PC-9 (cell line): ENCODE measurements at places on chromosomes 3 and 15.
A peak's percentile ranks its signal among the peaks of the same experiment; 100 is the strongest.

DNA sequence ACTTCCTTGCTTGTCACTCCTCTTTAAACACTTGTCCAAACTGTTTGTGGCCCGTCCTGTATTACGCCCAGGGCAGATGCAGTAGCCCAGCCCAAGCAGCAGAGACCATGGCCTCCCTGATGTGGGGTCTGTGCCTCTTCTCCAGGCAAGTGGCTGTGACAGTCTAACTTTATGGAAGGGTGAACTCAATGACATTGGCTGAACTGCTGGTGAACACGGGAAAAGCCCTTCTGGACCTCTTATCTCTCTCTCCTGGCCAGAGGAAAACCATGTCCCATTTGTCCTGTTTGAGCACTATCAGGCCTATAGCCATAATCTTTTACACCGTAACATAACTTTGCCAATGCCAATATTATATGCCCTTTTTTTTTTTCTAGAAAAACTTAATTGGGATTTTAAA, 67.6 kb downstream of the SMAD3 start:
- DNase-seq: no peak

GRCh38 chr3:59717679-59718205, 667.9 kb upstream of the CFAP20DC start:
- no peak for DNase-seq

GRCh38 chr3:103218146-103218545, 783.3 kb downstream of the ZPLD1 start:
- no peak for DNase-seq

DNA sequence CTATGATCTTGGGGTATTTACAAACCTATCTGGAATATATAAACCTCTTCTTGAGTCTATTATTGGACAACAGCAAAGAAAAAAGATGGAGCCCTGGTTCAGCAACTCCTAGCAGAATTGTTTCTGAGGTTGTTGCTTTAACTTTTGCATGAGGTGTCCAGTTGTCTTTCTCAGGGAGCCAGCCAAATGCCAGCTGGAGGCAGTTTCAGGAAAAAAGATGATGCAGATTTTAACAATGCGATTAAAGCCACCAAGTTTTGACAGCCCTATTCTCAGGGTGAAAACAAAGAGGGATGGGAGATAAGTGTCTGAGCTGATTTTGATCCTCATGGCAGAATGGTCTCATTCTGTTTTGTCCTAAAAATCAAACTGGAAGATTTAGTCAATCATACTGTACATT, 181.6 kb upstream of the RASGRP1 start:
- no peak for DNase-seq

GRCh38 chr3:106232956-106233355, 364.1 kb upstream of the CBLB start:
- no peak for DNase-seq

DNA sequence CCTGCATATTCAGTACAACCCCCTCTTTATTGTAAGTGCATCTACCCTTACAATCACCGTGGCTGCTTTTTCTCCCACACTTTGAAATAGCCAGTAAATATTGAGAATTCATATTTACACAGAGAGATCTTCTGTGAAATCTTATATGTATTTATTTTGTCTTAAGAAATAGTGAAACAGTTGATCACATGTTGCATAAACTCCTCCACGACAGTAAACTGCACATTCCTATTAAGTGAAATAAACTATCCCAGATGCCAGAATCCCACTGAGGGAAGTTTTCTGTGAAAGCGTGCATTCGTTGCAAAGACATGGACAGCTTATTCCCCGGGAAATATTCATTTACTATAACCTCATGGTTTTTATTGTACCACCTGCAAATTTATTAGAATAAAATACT, 796.0 kb downstream of the ROBO2 start:
- DNase-seq: no peak

DNA sequence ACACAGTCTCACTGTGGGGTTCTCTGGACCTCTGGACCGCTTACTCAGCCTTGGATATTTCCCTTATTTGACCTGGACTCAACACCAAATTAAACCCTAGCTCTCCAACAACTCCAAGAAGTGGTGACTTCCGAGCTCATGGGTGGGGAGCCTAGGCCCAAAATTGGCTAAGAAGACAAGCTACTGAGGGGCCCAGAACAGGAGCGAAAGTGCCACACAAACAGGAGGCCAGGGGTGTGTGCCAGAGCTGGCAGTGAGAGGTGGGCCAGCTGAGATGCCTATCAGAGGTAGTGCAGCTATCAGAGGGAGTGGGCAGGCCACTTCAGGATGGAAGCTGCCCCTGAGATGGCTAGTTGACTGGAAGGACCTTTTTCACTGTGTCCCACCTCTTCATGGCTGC, 151.1 kb upstream of the PRR20G start:
- DNase-seq: no peak

GRCh38 chr3:142502187-142502985, 54.5 kb upstream of the XRN1 start:
- DNase-seq: no peak

- peak; percentile 33 for DNase-seq
These were observed 44.1 kb downstream of the SENP2 start for GRCh38 chr3:185630182-185630622.

DNA sequence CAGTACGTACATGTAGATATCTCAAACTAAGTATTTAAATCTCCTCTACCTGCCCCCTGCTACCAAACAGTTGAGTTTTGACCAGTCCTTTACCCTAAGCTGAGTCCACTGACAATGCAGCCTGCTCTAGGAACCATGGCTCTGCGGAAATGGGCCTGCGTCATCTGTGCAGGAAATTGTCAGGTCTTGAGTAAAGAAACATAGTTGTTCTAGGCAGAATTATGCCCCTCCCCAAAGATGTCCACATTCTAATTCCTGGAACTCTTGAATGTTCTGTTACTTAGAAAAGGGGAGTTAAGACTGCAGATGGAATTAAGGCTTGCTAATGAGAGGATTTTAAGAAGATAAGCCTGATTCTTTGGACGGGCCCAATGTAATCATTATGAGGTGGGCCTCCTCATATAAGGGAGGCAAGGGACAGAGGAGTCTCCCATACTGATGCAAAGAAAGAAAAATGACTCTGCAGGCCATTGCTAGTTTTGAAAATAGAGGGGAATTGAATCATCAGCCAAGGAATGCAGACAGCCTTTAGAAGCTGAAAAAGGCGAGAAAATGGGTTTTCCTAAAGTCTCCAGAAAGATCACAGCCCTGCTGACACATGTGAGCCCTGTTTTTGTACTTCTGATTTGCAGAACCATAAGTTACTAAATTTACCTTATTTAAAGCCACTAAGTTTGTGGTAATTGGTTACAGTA, 5.5 kb upstream of the VGLL3 start:
- no peak for DNase-seq

GRCh38 chr3:68018275-68018674, 363.9 kb upstream of the SUCLG2 start:
- DNase-seq: no peak

DNA sequence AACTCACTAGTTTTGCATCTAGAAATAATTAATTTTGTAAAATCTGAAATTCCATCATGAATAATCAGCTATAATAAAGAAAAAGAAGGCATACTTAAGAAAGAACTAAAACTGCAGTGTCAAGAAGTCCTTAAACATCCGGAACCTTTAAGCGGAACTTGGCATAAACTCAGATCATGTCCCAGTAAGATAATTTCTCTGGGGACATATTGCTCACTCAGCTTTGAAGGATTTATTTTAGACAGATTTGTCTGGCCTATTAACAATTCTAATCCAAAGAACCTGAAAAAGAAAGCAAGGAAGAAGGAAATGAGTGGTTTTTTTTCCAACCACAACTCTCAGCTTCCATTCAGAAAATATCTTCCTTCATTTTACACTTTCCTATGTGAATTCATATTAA, 850.3 kb downstream of the ROBO1 start:
- no peak for DNase-seq

GRCh38 chr15:59159210-59159609, 47.4 kb upstream of the LDHAL6B start:
- DNase-seq: no peak

DNA sequence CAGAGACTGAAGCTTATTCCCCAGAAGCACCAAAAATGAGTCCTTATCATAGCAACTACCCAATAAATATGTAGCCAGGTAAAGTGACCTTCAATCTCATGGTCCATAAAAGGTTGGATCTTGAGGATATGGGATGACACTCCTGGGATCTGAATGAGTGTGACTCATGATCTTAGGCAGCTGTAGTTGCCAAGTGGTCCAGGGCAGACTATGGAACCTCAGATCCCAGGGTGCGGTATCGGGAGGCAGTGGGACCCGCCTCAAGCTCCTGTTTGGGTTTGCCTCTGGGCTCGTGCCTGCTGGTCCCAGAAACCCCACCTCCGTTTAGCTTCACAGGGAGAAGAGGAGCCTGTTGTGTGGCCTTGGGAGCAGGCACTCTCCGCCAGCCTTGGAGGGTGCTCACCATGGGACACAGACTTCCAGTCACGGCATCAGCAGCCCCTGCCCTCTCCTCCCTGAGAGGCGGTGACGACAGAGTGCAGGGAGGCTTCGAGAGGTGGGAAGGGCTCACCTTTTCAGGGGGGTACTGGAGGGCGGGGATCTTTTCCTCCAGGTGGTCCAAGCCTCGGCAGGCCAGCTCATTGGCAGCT, 8.1 kb downstream of the PLIN1 start:
- no peak for DNase-seq

GRCh38 chr15:73464602-73465001, 21.6 kb downstream of the REC114 start:
- DNase-seq: no peak
